ENCODE measurements at places on chromosomes 5 and 9.

- DNase-seq: no peak
Observed at GRCh38 chr9:7172154-7173115, 414.7 kb downstream of the KDM4C start.

DNA sequence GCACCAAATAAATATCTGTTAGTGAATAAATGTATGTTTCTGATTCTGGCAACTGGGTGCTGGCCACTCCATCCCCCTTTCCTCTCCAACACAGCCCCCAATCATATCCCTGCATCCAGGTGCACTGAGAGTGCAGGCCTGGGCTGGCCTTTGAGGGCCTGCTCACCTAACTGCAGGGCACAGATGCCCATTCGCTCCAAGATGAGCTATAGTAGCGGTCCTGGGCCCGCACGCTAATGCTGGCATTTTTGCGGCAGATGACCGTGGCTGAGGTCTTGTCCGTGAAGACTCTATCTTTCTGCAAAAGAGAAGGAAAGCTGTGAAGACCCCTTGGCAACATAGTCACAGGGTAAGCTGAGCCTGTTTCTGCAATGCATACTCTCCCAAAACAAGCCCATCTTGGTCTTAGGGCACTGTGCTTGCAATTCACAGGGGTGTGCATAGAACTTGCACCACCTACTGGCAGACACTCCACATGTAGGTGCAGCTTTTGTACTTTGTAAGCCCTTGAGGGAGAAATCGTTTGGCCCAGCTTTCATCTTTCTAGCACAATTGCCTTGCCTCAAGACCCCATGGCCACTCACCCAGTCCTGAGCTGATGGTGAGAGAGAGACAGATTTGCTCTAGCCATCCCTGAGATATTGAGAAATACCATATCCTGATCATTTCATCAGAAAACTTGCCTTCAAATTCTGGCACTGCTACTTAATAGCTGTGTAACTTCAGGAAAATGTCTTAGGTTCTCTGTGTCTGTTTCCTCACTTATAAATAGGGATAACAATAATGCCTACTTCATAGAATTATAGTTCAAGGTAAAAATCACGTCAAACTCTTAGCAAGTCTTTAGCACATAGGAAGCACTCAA lies 13.5 kb downstream of the IL12B start:
- no peak for DNase-seq

- no peak for DNase-seq
Observed at GRCh38 chr5:122346897-122347581, 35.0 kb downstream of the SNCAIP start.

GRCh38 chr5:168168978-168169698 lies 122.3 kb upstream of the WWC1 start:
- no peak for DNase-seq

- DNase-seq: no peak
Observed at GRCh38 chr9:132806306-132806705, 71.8 kb downstream of the AK8 start.

DNA sequence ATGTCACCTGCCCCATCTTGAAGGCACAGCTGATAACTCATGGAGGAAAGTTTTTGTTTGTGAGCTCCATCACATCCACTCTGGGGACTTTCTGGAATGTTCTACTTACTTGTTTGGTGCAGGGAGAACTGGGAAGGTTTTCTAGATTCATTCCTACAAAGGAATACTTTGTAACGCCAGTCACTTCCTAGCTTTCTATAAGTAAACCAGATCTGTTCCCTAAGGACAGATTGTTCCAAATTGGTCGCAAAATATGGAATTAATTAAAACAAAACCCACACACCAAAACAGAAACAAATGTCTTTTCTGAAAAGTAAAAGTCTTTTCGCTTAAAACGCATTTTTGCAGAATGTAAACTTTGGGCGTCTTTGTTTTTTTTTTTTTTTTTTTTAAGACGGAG lies 167.6 kb downstream of the PDZD2 start:
- DNase-seq: no peak

DNA sequence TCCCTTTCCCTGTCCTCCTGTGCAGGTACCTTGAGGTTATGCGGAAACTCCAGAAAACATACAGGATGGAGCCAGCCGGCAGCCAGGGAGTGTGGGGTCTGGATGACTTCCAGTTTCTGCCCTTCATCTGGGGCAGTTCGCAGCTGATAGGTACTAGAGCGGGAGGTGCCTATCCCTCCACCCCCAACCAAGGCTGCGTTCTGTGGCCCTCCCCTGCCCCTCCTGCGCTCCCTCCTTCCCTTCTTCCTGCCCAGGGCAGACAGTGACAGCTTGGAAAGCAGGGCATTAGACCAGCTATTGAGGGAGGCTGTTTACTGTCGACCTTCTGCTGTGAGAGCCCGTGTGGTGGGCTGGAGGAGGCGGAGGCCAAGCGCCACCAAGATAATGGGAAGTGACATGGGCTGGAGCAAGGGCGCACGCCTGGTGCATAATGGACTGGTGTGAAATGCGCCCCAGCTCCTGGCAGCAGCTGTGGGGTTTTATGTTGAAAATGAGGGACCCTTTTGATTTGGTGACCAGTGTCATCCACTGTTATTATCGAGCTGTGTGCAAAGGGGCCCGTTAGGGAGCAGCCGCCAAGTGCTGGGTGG lies 25.3 kb downstream of the PTPA start:
- DNase-seq: no peak

DNA sequence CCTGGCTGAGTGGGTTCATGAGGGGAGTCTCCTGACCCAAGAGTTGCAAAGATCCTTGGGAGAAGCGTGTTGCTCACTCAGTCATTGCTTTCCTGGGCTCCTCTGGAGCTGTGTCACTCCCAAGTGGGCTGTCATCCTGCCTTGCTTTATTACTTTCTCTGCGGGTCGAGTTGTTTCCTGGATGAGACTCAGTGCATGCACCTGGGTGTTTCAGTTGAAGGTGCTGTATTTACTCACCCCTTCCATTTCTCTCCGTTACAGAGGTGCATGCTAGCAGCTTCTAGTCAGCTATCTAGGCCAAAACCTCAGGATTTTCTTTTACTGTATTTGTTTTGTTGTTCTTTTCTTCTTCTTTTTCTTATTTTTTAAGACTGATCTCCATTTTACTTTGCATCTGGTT lies 785.5 kb upstream of the EDIL3 start:
- DNase-seq: no peak

DNA sequence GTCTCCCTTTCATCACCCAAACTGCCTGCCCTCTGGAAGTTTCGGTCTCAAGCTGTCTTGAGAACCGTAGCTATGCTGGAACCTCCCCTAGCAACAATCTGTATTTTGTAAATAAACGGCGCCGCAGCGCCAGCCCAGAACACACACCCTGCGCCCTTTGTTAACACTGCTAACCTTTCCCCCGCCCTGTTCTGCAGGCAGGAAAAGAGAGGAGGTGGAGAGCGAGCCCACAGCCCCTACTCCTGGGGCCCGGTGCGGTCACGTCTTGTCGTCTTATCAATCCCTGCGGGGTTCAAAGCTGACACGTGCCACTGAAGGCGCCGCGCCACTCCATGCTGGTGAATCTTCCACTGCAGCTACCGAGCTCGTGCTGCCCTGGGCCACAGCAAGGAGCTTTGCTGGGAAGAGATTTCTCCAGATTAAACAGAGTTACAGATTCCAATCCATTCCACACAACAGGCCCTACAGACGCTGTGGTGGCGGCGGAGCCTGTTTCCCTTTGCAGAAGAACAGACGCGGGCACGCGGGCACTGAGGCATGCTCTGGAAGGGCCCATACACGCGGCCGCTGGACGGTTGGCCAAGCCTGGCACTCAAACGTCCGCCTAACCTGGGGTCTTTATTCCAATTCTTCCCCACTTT lies 25.3 kb downstream of the ZDHHC11B start:
- DNase-seq: no peak

GRCh38 chr5:95779611-95780010 lies 42.9 kb downstream of the GLRX start:
- no peak for DNase-seq

DNA sequence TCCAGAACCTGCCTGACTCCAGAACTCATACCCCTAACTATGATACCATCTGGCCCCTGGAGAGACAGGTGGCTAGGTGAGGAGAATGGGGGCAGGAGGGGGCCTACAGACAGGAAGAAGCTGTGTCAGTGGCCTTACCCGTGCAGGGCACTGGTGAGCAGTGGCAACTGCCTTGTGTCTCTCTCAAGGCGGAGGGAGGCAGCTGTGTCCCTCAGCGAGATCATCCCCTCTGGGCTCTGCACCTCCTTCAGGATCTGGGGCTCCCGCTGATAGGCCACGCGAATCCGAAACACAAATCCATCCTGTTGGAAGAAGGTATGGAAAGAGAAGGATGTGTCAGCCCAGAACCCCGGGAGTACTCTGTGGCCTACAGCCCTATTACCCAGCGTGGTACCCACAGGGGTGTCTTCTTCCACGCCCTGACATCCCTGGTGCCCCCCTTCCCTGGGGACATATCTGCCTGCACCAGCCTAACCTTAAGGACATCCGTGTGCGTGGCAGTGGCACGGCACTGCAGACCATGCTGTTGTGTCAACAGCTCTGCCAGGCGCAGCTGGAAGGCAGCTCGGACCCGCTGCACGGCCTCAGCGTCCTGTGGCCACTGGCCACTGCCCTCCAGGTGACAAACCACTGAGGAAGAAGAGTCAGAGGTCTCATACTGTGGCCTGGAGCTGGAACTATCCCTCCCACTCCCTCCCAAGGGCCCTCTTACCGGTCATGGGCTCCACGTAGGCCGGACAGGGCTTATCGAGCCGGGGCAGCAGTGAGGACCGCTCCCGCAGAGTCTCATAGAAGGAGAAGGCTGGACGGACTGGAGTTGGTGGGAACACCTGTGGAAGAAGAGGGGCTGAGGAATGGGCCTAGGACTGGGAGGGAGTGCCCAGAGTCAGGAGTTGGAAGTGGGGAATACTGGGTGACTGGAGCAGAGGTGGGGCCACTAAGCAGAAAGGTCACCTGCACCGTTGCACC lies 7.8 kb downstream of the NOL6 start:
- DNase-seq: no peak

DNA sequence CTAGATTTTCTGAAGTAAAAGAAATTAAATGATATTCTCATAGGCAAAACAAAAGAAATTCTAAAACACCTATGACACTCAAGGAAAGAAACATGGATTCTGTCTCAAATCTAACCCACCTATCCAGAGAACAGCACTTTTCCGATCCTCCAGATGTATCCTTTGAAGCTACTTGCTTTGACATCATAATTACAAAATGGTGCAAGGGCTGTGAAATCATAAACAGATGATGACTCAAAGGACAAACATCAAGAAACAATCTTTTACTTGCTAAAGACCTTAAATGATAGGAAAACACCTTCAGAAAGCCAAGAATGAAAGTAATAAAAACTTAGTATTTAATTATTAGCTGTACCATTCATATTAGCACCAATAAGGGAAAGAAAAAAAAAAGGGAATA lies 202.6 kb downstream of the DENND1A start:
- no peak for DNase-seq

- no peak for DNase-seq
Observed at GRCh38 chr9:94083384-94083783, 880 bp upstream of the PTPDC1 start.

- no peak for DNase-seq
Observed at GRCh38 chr9:792331-793260, 48.9 kb upstream of the DMRT1 start.

DNA sequence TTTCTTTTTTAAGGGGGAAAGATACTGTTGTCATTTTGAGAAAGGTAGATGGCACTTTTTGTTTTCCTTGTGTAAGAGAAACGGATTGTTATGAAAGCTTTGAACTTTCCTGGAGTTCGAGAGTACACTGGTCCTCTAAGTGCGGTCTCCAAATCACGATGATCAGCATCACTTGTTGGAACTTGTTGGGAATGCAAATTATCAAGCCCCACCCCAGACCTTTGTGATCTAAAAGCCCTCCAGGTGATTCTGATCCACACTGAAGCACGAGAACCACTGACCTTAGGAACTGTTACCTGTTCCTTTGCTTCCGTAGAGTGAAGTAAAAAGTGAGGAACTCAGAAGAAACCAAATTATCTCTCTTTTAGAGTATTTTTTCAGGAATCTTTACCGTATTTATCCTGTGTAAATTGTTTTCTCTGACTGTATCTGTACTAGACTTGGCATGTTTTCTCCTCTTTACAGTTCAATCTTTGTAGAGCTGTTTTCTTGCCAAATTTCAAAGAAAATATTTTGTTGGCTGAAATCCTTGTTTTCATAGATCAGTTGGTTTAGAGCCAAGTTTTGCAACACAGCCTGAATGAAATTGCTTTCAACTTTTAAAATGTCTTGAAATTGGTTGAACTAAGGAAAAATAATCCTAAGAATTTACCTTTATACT lies 4.0 kb downstream of the MAT2B start:
- no peak for DNase-seq

DNA sequence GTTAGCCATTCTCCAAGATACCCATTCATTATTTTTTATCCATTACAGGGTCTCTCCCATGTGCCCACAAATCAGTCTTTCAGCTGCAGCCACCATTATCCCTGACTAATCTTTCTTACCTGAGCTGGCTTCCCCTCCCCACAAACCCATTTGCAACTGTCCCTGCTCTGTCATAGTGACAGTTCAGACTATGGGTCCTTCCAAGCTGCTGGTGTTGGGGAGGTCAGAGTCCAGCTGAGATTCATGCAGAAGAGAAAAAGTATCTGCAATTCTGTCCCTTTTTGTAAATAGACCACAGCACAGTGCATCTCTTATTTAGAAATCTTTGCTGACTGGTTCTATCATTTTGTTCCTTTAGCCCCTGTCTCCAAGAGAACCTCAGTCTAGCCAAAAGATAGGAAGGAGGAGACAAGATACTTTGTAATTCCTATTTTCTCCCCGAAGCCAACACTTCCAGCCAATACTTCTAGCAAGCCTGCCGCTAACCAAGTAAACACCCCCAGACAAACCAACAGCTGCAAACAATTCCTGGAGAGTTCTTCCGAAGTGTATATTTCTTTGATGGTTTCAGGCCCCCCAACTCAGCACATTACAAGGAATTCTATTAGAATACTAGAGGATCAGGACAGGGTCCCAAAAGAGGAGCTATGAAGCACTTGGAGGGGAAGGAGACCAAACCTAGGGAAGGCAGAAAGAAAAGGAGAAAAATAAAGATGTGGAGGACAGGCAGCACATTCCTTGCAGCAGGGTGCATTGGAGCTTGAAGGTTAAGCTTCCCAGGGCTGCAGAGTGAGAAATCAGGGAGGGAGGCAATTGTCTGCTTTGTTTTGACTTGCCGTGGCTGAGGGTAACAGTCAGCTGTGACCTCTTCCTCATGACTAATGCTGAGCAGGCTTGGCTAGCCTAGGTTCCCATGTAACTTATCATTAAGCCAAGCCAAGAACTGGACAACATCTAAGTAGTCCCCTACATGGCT lies 148.5 kb downstream of the SGCD start:
- peak; percentile 17 for DNase-seq

DNA sequence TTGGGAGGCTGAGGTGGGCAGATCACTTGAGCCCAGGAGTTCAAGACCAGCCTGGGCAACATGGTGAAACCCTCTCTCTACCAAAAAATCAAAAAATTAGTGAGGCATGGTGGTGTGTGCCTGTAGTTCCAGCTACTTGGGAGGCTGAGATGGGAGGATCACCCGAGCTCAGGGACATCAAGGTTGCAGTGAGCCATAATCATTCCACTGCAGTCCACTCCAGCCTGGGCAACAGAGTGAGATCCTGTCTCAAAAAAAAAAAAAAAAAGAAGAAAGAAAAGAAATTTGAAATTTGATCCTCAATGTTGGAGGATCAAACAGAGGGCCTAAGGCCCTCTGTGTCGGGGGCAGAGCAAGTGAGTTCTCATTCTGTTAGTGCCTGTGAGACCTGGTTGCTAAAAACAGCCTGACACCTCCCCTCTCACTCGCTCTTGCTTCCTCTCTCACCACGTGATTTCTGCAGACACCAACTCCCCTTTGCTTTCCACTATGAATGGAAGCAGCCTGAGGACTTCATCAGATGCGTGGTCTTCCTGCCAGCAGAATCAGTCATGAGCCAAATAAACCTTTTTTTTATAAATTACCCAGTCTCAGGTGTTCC lies 8.4 kb upstream of the GOLPH3 start:
- DNase-seq: no peak

- no peak for DNase-seq
Observed at GRCh38 chr9:136258786-136259516, 13.3 kb upstream of the QSOX2 start.

Data from T1000 (cell line).